ENCODE measurements at places on chromosomes 5 and 9.

DNA sequence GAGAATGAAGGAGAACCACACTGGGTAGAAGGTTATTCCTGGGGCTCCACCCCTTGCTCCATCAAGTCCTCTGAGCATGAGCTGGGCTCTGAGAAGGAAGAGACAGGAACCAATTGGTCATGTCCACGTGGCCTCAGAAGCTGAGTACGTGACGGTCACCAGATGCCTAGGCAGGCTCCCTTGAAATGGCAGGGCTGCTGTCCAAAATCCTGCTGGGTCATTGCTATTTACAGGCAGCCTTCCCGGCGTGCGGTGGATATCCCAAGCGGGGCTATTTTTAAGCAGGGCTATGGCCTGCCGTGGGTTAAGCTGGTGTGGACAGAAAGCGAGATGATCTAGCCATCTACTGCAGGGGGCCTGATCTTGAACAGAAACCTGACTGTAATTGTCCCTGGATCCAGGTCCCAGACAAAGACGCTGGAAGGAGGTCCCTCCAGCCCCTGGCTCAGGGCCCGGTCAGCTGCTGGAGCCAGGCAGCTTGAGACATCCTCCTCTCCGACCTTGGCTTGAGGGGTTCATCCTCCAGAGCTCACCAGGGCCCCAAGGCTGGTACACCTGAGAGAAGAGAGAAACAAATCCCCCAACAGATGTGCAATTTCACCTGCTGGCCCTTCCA lies 550 bp upstream of the CKMT2 start:
- H3K27me3 ChIP-seq, result no peaks in the 10 kb centered on the region
- H3K4me3 ChIP-seq, result no peak overlapping the region
- H3K27ac ChIP-seq, result no peak overlapping the region

DNA sequence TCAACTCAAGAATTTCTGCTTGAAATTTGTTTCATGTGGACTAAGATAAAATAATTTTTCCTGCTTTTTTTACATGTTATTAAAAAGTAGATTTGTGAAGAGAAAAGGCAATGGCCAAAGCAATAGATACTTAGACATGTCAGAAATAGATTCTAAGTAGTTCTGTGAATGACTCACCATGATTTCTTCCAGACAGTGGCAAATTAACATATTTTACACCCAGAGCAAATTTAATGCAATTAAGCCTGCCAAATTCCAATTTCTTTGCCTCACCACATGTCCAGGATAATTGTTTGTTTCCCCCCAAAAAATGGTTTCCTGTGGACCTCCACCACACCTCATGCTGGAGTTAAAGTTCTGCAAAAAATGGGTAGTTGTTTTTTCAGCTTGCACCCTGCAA lies 651.4 kb downstream of the CETN3 start:
- no peaks in the 10 kb centered on the region for H3K27me3 ChIP-seq
- H3K4me3 ChIP-seq, result no peak overlapping the region
- no peaks in the 10 kb centered on the region for H3K36me3 ChIP-seq
- DNase-seq, result no peak
- H3K27ac ChIP-seq, result no peak overlapping the region
- no peaks in the 10 kb centered on the region for H3K4me1 ChIP-seq

- peaks cover 20% of the 10 kb centered on the region for H3K4me1 ChIP-seq
- H3K27ac ChIP-seq, result no peak overlapping the region
- H3K27me3 ChIP-seq, result no peaks in the 10 kb centered on the region
- H3K4me3 ChIP-seq, result no peak overlapping the region
Observed at GRCh38 chr5:160655717-160656116, 196.3 kb downstream of the ATP10B start.

DNA sequence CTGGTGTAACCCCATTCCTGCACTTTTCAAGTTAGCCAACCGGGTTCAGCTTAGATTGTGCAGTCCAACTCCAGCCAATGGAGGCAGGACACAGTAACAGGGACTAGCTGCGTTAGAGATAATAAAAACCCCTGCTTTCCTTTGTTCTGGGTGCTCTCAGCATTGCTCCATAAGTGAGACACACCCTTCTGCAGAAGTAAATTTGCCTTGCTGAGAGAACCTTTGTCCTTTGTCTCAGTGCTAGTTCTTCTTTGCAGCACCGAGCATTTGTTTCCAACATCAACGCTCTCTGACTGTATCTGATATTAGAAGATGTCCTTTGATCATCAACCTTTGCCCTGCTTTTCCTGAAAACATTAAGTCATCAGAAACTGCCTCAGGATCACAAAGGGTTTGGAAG lies 169.5 kb upstream of the OR13F1 start:
- no peaks in the 10 kb centered on the region for H3K4me1 ChIP-seq
- H3K4me3 ChIP-seq, result no peak overlapping the region
- no peaks in the 10 kb centered on the region for H3K27me3 ChIP-seq

DNA sequence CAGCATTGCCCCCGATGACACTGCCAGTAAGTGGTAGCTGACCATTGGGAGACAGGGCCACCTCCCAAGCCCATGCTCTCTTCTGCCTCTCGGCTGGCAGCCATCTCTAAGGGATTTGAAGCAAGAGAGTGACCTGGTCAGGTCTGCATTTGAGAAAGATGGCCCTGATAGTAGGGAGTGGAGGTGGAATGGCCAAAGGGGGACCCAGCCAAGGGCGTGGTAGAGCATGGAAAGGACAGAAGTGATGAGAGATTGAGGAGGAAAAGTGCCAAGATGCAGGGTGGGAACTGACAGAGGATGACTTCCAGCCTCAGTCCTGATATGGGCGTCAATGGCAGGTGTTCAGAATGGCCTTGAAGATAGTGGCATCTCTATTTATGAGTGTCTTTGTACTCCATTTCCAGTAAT lies 9.0 kb downstream of the ABL1 start:
- no peak for DNase-seq
- no peaks in the 10 kb centered on the region for H3K27me3 ChIP-seq
- no peaks in the 10 kb centered on the region for H3K36me3 ChIP-seq
- H3K4me3 ChIP-seq, result no peak overlapping the region
- H3K4me1 ChIP-seq, result peaks cover 8% of the 10 kb centered on the region

GRCh38 chr9:80127920-80128319 lies 556.2 kb downstream of the TLE4 start:
- H3K27me3 ChIP-seq, result no peaks in the 10 kb centered on the region
- DNase-seq, result no peak
- no peaks in the 10 kb centered on the region for H3K36me3 ChIP-seq
- no peaks in the 10 kb centered on the region for H3K4me1 ChIP-seq
- no peak overlapping the region for H3K27ac ChIP-seq

DNA sequence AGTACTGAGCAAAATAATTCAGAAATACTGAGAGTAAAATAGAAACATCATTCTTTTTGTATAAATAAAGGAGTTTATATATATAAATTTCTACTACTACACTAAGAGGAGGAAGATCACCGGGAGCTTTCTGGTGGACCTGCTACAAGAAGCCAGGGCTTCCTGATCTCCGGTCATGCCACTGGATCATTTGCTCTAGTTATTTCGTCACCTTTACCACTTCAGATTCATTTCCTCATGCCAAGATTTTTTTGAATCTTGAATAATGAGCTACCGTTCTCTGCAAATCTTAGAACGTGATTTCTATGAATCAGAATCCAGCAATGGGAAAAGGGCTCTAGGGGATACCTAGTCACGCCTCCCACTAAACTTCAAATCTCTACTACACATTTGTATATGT lies 51.9 kb upstream of the TBC1D9B start:
- H3K27me3 ChIP-seq, result no peaks in the 10 kb centered on the region
- H3K4me1 ChIP-seq, result no peaks in the 10 kb centered on the region
- no peak overlapping the region for H3K4me3 ChIP-seq
- no peak for DNase-seq
- no peaks in the 10 kb centered on the region for H3K36me3 ChIP-seq

DNA sequence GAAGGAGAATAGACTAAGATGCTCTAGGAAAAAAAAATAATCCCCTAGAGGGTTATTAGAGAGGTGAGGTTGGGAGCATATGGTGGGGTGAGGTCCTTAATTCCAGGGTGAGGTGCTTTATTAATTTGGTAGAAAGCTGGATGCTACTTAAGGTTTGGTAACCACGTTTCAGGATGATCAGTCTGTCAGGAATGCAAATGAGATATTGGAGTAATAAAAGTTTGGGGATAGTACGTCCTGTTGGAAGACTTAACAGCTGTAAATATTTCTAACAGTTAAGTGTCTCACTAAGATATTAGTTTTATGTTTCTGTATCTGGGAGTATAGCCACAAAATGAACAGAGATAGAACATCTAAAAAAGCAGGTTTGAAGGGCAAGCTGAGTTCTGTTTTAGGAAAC lies 578.9 kb downstream of the CETN3 start:
- no peak for DNase-seq
- no peak overlapping the region for H3K4me3 ChIP-seq
- no peaks in the 10 kb centered on the region for H3K36me3 ChIP-seq
- no peaks in the 10 kb centered on the region for H3K4me1 ChIP-seq
- no peaks in the 10 kb centered on the region for H3K27me3 ChIP-seq

GRCh38 chr5:180813420-180813819 lies 10.8 kb upstream of the MGAT1 start:
- H3K27ac ChIP-seq, result no peak overlapping the region
- peaks cover 9% of the 10 kb centered on the region for H3K36me3 ChIP-seq
- H3K4me3 ChIP-seq, result no peak overlapping the region
- DNase-seq, result no peak
- H3K4me1 ChIP-seq, result peaks cover 47% of the 10 kb centered on the region
- H3K27me3 ChIP-seq, result no peaks in the 10 kb centered on the region

DNA sequence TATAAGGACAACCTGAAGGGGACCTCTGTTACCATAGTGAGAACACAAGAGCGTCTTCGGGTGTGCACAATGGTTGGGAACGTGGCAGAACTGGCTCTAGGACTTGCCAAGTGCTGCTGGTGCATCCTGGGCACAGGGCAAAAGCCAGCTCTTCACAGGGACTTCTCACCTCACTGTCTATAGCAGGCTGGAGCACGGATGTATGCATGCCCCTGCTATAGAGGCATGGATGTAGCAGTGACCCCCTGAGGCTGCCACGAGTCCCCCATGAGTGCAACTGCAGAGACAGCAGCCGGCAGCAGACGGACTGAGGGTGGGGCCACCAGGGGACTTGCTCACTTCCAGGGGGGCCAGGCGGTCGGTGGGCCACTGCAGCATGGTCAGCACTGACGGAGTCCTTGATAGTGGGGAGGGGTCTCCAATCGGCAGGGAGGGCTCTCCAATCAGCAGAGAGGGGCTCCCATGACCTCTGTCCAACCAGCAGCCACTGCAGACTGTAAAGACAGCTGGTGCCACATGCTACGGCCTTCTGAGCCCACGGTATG lies 64.9 kb downstream of the SEMA4D start:
- no peak overlapping the region for H3K4me3 ChIP-seq
- no peak for DNase-seq
- peaks cover 72% of the 10 kb centered on the region for H3K4me1 ChIP-seq
- peaks cover 50% of the 10 kb centered on the region for H3K36me3 ChIP-seq
- H3K27me3 ChIP-seq, result no peaks in the 10 kb centered on the region

GRCh38 chr5:3432135-3432534 lies 163.5 kb upstream of the IRX1 start:
- no peaks in the 10 kb centered on the region for H3K36me3 ChIP-seq
- DNase-seq, result no peak
- no peak overlapping the region for H3K27ac ChIP-seq
- H3K4me3 ChIP-seq, result no peak overlapping the region

GRCh38 chr5:6606884-6607558 lies 25.8 kb downstream of the NSUN2 start:
- DNase-seq, result no peak
- no peaks in the 10 kb centered on the region for H3K4me1 ChIP-seq
- peaks cover 76% of the 10 kb centered on the region for H3K36me3 ChIP-seq

- DNase-seq, result no peak
- H3K4me1 ChIP-seq, result no peaks in the 10 kb centered on the region
- no peaks in the 10 kb centered on the region for H3K36me3 ChIP-seq
- peaks cover 3% of the 10 kb centered on the region for H3K27me3 ChIP-seq
- H3K4me3 ChIP-seq, result no peak overlapping the region
Observed at GRCh38 chr5:98318386-98318785, 455.1 kb upstream of the RGMB start.

GRCh38 chr9:121373011-121373729 lies 3.1 kb upstream of the STOM start:
- peaks cover 8% of the 10 kb centered on the region for H3K36me3 ChIP-seq
- H3K27me3 ChIP-seq, result no peaks in the 10 kb centered on the region
- H3K27ac ChIP-seq, result no peak overlapping the region
- DNase-seq, result no peak

DNA sequence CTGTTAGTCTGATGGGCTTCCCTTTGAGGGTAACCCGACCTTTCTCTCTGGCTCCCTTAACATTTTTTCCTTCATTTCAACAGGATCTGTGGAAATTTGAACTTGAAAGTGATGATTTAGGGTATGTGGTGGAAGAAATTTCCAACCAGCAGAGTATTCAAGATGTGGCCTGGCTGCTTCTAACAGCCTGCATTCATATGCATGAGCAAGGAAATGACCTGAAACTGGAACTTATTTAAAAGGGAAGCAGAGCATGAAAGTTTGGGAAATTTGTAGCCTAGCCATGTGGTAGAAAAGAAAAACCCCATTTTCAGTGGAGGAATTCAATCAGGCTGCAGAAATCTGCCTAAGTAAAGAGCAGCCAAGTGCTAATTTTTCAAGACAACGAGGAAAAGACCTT lies 41.7 kb downstream of the UNC13B start:
- H3K27ac ChIP-seq, result no peak overlapping the region
- H3K27me3 ChIP-seq, result no peaks in the 10 kb centered on the region
- DNase-seq, result no peak
- no peaks in the 10 kb centered on the region for H3K4me1 ChIP-seq
- H3K4me3 ChIP-seq, result no peak overlapping the region

DNA sequence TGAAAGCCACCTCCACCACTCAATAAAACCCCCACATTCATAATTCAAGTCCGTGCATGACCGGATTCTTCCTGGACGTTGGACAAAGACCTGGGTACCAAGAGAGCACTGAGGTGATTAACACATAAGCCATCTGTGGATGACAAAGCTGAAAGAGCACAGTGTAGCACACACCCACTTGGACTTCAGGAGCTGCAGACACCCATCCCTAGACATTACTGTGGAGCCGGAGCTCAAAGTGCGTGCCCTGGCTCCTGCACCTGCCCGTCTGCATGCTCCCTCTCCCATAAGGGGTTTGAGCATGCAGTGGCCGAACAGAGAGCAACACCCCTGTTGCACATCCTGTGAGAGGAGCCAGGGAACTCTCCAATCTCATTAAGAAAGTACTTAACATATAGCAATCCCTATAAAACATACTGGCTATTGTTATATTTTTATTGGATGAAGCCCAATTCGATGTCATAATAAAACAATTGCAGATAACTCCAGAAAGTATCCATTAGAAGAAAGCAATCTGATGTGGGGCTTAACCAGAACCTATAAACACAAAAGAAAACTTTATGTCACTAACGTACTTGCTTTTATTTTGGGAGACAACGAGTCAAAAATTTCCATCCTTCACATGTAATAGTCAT lies 1174.2 kb upstream of the C9orf72 start:
- H3K4me1 ChIP-seq, result no peaks in the 10 kb centered on the region
- H3K4me3 ChIP-seq, result no peak overlapping the region
- no peaks in the 10 kb centered on the region for H3K27me3 ChIP-seq
- no peak overlapping the region for H3K27ac ChIP-seq

GRCh38 chr5:82509762-82510161 lies 231.6 kb upstream of the RPS23 start:
- H3K4me1 ChIP-seq, result peaks cover 4% of the 10 kb centered on the region
- H3K27me3 ChIP-seq, result no peaks in the 10 kb centered on the region
- H3K36me3 ChIP-seq, result no peaks in the 10 kb centered on the region
- DNase-seq, result no peak
- H3K27ac ChIP-seq, result no peak overlapping the region

All from T-helper 2 cell treated with Interferon-gamma antibody and Interleukin-4, amounts not matched to agents 5 μg/mL and 100 μg/mL, for 36 hours (primary cell).